ENCODE measurements at places on chromosomes 13 and 19.

DNA sequence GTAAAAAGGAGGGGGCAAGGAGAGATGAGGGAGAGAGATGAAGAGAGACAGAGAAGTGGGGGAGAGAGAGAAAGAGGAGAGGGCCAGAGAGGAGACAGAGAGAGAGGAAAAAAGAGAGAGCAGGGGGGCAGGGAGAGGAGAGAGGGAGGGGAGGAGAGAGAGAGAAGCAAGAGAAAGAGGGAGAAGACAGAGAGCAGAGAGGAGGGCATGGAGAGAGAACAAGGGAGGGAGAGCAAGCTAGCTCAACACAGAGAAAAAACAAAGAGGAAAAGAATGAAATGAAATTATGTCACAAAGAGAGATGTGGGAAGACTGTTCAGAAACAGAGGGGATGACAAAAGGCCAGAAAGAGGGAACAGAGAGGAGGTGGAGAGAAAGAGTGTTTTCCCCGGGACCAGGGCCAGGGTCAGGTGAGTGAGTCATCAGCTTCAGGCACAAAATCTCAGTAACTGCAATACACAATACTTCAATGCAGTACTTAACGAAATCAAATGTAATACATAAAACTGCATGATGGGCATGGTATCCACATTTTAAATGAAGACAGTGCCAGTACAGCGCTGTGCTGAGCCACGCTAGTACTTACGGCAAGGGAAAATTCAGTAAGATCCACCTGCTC lies 4.8 kb downstream of the KLK7 start:
- no peaks in the 10 kb centered on the region for H3K36me3 ChIP-seq
- no peak for DNase-seq
- H3K4me1 ChIP-seq = peaks cover under 1% of the 10 kb centered on the region

GRCh38 chr19:46731007-46731501 lies 14.1 kb upstream of the PRKD2 start:
- no peak for DNase-seq
- H3K4me1 ChIP-seq = peaks cover 38% of the 10 kb centered on the region
- no peak overlapping the region for H3K27ac ChIP-seq
- no peak overlapping the region for H3K4me3 ChIP-seq
- no peaks in the 10 kb centered on the region for H3K27me3 ChIP-seq
- H3K36me3 ChIP-seq = peaks cover 92% of the 10 kb centered on the region

- no peak overlapping the region for H3K4me3 ChIP-seq
- peaks cover 4% of the 10 kb centered on the region for H3K36me3 ChIP-seq
Measured at GRCh38 chr19:38542040-38542439, 75.7 kb downstream of the MAP4K1 start.

DNA sequence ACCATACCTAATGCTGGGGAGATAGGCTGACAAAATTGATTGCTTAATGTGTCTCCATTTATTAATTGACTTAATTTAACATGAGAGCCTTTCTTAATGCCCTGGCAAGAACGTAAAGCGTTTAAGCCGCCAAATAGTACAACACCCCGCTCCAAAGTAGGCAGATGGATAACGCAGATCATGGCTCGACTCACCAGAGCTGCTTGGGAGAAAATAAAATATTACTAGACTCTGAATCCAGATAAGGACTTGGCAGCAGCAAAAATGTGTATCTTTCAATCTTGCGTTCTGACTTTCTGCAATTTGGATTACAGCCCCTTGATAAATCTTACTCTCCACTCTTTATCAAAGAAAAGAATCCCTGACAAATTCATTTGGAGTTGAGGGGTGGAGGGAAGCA lies 403 bp upstream of the SIAH3 start:
- peak overlapping the region; percentile 55 for H3K4me3 ChIP-seq
- peaks cover 15% of the 10 kb centered on the region for H3K27me3 ChIP-seq

- no peaks in the 10 kb centered on the region for H3K36me3 ChIP-seq
- no peaks in the 10 kb centered on the region for H3K4me1 ChIP-seq
- H3K4me3 ChIP-seq = no peak overlapping the region
- H3K27ac ChIP-seq = no peak overlapping the region
- no peaks in the 10 kb centered on the region for H3K27me3 ChIP-seq
- DNase-seq = no peak
Measured at GRCh38 chr13:73224703-73225102, 165.9 kb downstream of the KLF5 start.

DNA sequence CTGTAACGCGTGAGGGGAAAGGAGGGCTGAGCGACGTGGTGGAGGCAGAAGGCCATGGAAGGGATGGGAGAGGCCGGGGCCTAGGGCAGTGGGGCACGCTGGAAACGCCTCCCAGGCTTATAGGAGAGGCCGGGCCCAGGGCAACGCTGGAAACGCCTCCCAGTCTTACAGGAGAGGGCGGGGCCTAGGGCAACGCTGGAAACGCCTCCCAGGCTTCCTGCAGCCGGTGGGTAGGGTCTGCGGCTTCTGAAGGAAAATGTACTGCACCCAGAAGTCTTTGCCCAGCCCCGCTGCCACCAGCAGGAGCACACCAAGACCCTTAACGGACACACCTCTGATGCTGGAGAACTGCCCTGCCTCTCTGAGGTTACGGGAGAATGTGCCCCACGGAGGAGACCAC lies 9.1 kb downstream of the CACTIN start:
- H3K27me3 ChIP-seq = no peaks in the 10 kb centered on the region
- H3K36me3 ChIP-seq = peaks cover 98% of the 10 kb centered on the region
- H3K4me3 ChIP-seq = no peak overlapping the region
- peaks cover 8% of the 10 kb centered on the region for H3K4me1 ChIP-seq
- no peak for DNase-seq

DNA sequence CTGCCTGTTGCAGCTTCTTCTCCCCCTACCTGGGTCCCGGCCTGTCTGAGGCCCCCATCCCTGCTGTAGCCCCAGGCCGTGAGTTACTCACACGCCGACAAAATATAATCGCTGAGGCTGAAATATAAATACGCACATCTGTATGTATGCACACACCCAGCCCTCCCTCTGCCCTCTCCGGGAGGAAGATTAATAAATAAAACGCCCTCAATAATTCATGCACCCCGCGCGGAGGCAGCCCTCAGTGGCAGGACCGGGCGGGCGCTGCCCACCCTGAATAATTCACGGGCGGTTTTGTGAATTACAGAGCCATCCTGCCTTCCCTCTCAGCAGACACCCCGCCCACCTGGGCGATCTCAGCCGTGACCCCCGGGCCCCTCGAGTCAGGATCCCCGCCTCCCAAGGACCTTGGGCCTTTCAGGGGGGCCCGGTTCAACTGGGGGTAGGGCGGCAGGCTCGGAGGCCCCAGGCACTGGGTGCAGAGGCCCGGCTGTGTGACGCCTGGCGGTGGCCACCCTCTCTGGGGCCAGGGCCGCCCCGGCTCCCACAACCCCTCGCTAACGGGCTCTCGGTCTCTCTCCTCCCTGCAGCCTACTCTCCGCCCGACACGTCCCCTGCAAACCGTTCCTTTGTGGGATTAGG lies 24.2 kb downstream of the SMIM24 start:
- peaks cover 91% of the 10 kb centered on the region for H3K36me3 ChIP-seq
- peaks cover 38% of the 10 kb centered on the region for H3K4me1 ChIP-seq
- peak overlapping the region; percentile 25 for H3K27ac ChIP-seq
- no peak overlapping the region for H3K4me3 ChIP-seq
- H3K27me3 ChIP-seq = peaks cover 2% of the 10 kb centered on the region
- no peak for DNase-seq

- no peak overlapping the region for H3K4me3 ChIP-seq
- no peaks in the 10 kb centered on the region for H3K27me3 ChIP-seq
- H3K4me1 ChIP-seq = no peaks in the 10 kb centered on the region
- no peak for DNase-seq
- no peak overlapping the region for H3K27ac ChIP-seq
- peaks cover 34% of the 10 kb centered on the region for H3K36me3 ChIP-seq
Measured at GRCh38 chr19:56301155-56301554, 13.5 kb downstream of the ZSCAN5A start.

GRCh38 chr13:60164234-60164889 lies 634 bp upstream of the DIAPH3 start:
- peak; percentile 7 for DNase-seq
- H3K27me3 ChIP-seq = no peaks in the 10 kb centered on the region
- no peaks in the 10 kb centered on the region for H3K36me3 ChIP-seq
- H3K4me3 ChIP-seq = peak overlapping the region; percentile 88

GRCh38 chr13:45718063-45718462 lies 15.9 kb downstream of the CBY2 start:
- H3K27ac ChIP-seq = no peak overlapping the region
- H3K27me3 ChIP-seq = no peaks in the 10 kb centered on the region
- H3K36me3 ChIP-seq = peaks cover 2% of the 10 kb centered on the region
- DNase-seq = no peak
- no peaks in the 10 kb centered on the region for H3K4me1 ChIP-seq

GRCh38 chr19:27753622-27754021 lies 1459.3 kb downstream of the UQCRFS1 start:
- no peaks in the 10 kb centered on the region for H3K27me3 ChIP-seq
- no peaks in the 10 kb centered on the region for H3K4me1 ChIP-seq
- DNase-seq = no peak
- no peak overlapping the region for H3K4me3 ChIP-seq

DNA sequence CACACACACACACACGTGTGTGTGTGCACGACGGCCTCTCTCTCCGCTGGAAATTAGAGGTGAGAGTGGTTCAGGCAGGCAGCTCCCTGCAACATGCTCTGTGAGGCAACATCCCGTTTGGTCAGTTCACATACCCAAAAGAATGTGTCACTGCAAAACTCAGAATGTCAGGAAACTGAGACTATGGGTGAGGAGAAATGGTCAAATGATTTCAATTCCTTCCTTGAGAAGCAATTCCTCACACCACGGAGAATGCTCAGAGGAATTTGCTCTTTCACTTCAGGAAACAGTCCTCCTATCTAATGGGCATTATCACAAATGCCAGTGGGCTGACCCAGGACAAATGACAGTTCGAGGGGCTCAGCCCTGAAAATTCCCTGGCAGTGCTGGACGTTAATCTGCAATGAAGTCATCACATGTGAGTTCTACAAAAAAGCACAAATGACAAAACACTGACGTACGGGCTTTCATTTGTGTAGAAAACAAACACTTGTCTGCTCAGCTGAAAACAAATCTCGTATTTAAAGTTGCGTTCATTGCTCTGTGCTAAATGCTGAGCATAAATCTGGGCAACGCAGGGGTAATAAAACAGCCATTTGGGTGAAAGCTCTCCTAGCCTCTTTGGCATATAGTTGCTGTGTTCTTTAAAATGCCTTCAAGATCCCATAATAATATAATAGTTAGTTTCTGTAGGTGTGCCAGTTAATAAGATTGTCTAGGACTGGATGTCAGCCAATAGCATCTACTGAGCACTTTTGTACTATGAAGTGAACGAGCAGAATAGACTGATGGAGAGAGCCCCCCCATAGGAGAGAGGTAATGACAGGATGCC lies 18.6 kb upstream of the LATS2 start:
- H3K36me3 ChIP-seq = no peaks in the 10 kb centered on the region
- no peaks in the 10 kb centered on the region for H3K27me3 ChIP-seq
- H3K27ac ChIP-seq = peak overlapping the region; percentile 75
- peaks cover 12% of the 10 kb centered on the region for H3K4me1 ChIP-seq

DNA sequence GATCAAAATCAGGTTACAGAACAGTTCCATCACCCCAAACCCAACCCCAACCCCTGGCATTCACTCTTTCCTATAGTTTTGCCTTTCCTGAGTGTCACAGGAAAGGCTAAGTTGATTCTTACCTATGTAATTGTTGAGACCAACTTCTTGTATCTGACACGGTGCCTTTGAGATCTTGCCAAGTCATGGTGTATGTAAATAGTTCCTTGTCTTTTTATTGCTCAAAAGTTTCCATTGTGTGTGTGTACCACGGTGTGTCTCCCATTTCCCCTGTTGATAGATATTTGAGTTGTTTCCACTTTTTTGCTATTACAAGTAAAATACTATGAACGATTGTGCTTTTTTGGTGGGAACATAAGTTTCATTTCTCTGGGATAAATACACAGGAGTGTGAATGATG lies 3.3 kb upstream of the IGFL2 start:
- H3K4me3 ChIP-seq = no peak overlapping the region
- H3K36me3 ChIP-seq = no peaks in the 10 kb centered on the region
- DNase-seq = no peak
- H3K4me1 ChIP-seq = no peaks in the 10 kb centered on the region

GRCh38 chr19:10155839-10156238 lies 36.1 kb upstream of the EIF3G start:
- H3K4me3 ChIP-seq = no peak overlapping the region
- no peaks in the 10 kb centered on the region for H3K4me1 ChIP-seq
- peaks cover 95% of the 10 kb centered on the region for H3K36me3 ChIP-seq
- H3K27ac ChIP-seq = no peak overlapping the region

DNA sequence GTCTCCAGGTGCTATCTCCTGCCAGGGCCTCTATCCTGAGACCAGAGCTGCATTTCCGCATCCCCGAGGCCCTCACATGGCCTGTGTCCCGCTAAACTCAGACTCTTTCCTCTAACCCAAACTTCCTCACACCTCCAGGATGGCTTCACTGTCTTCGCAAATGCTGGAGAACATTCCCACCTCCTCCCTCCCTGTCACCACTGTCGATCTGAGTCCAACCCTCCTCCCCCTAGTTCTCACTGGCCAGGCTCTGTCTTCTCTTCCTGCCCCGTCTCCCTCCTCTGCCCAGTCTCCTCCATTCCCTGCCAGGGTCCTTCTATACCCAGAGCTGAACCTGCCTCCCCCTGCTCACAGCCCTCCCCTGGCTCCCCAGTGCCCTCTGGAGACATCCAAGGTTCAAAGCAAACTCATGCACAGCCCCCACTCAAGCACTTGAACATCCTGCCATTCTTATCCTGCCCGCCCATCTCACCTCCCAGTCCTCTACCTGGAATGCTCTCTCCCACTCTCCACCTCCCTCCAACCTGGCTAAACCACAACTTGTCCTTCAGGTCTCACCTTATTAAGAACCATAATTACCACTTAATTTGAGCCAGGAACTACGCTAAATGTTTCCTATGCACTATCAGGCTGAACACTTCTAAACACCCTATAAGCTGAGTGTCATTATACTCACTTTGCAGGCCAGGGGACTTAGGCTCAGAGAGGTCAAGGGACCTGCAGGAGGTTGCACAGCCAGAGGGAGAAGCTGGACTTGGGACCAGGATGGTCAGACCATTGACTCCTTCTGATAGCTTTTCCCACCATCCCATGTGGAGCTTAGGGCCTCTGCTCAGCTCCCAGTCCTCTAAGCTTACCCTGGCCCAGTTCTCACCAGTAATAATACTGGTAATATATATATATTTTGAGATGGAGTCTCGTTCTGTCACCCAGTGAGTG lies 961 bp upstream of the VSIG10L start:
- no peak overlapping the region for H3K27ac ChIP-seq
- peaks cover 23% of the 10 kb centered on the region for H3K36me3 ChIP-seq
- peaks cover 8% of the 10 kb centered on the region for H3K27me3 ChIP-seq
- peaks cover 21% of the 10 kb centered on the region for H3K4me1 ChIP-seq
- no peak overlapping the region for H3K4me3 ChIP-seq

Data from spinal cord (tissue), 10 donors.